ENCODE measurements at places on chromosomes 12 and 14.

- no peak for DNase-seq
These were observed 493.9 kb downstream of the EGLN3 start for GRCh38 chr14:33457021-33457420.

DNA sequence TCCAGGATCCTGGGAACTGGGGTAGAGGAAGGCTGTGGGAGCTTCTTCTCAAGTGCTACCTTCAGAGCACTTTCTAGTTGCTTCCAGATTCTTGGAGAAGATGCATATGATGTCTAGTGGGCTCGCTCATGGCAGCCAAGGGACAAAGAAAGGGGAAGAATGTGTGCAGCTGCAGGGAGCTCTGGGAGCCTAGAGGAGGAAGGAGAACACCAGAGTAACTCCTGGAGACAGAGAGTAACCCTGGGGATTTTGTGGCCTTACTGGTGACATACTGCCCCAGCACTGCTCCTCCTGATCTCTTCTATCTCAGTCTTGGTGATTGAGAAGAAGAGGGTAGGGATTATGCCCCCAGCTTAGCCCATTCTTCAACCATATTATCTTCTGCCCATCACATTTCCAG lies 10.3 kb upstream of the SP7 start:
- peak; percentile 63 for DNase-seq

- no peak for DNase-seq
These were observed 355.6 kb downstream of the DAD1 start for GRCh38 chr14:22233377-22233776.

DNA sequence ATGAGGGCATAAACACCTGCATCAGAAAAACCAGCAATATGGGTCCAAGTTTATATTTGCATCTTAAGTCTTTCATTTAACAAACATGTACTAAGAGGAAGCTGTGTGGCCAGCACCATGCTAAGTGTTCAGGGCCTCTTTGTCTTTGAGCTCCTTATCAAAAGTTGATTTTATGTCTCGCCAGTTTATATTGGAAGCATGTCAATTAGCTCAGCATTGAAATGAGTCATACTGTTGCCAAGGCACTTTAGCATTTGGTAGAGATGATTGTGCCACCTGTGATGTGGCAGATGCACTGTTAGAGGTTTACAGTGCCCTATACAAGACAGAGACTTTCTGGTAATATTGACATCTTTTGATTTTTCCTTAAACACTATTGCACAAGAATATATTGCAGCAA lies 68.5 kb downstream of the BHLHE41 start:
- DNase-seq, result peak; percentile 23

- DNase-seq, result no peak
These were observed 149.3 kb downstream of the CALM1 start for GRCh38 chr14:90545966-90546751.

- no peak for DNase-seq
These were observed 82.9 kb downstream of the NEDD1 start for GRCh38 chr12:96989916-96990315.

GRCh38 chr12:85829391-85829790 lies 6.8 kb downstream of the RASSF9 start:
- DNase-seq, result no peak

GRCh38 chr14:77301103-77301502 lies 19.6 kb downstream of the POMT2 start:
- DNase-seq, result peak; percentile 59

DNA sequence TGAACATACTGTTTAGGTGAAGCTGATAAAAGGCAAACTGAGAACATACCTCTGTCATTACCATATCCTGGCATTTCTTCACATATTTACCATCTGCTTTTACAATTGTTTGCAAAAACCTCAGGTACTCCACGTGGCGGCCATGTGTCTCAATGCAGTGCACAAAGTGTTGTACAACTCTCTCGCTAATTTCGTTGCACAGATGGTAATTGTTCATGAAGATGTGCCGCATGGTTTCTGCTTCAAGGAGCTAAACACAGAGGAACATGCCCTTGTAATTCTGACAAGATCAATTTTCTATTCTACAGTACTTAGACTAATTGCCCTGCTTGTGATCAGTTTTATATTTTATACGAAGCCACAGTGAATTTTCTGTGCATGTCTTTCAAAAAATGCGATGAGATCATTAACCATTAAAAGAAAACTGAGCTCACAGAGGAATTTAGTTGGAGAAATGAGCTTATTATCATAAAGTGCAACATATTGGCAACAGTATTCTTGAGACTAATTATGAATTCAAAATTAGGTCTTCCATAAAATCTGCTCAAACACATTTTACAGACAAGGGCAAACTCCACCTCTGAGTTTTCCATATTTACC lies 233.8 kb downstream of the ITPR2 start:
- DNase-seq, result no peak

Measured in inflammatory macrophage treated with lipopolysaccharide for 1 hour (primary cell).